Activated T-cell treated with anti-CD3 and anti-CD28 coated beads, Interleukin-2, amount 50 U/mL, for 72 hours (primary cell): ENCODE measurements at places on chromosomes 3 and 15.

DNA sequence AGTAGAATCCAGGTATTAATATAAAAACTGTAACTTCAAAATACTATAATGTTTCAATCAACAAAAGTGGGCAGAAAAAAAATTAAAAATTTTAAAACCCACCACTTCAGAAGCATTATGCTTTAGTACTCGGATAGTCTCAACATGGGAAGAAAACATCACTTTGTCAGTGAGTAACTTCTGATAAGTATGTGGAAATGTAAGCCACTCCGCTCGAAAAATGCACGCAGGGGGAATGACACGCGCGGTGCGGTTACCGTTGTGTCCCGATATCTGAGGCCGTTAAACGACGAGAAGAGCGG is 656 bp downstream of the NGLY1 start:
- H3K36me3 ChIP-seq: peaks cover 1% of the 10 kb centered on the region
- H3K27me3 ChIP-seq: no peaks in the 10 kb centered on the region
- peak overlapping the region; percentile 81 for H3K4me3 ChIP-seq
- DNase-seq: no peak
- peaks cover 59% of the 10 kb centered on the region for H3K4me1 ChIP-seq

- DNase-seq: no peak
- no peak overlapping the region for H3K4me3 ChIP-seq
- no peak overlapping the region for H3K27ac ChIP-seq
- H3K27me3 ChIP-seq: no peaks in the 10 kb centered on the region
- no peaks in the 10 kb centered on the region for H3K4me1 ChIP-seq
Observed at GRCh38 chr15:25501828-25502446, 63.1 kb upstream of the UBE3A start.

GRCh38 chr3:196694202-196694638 is 17.8 kb downstream of the CEP19 start:
- no peaks in the 10 kb centered on the region for H3K36me3 ChIP-seq
- H3K27me3 ChIP-seq: no peaks in the 10 kb centered on the region
- DNase-seq: no peak
- H3K4me1 ChIP-seq: peaks cover 4% of the 10 kb centered on the region

GRCh38 chr3:105959851-105960250 is 91.0 kb upstream of the CBLB start:
- H3K27ac ChIP-seq: no peak overlapping the region
- H3K4me1 ChIP-seq: no peaks in the 10 kb centered on the region
- H3K36me3 ChIP-seq: peaks cover 9% of the 10 kb centered on the region
- no peaks in the 10 kb centered on the region for H3K27me3 ChIP-seq
- no peak for DNase-seq
